A172 (cell line): ENCODE measurements at places on chromosomes 6 and 20. TPM values are rescaled to one million over a fixed set of nuclear protein-coding genes. Genes with fewer than 3 reads are reported as not detected.

DNA sequence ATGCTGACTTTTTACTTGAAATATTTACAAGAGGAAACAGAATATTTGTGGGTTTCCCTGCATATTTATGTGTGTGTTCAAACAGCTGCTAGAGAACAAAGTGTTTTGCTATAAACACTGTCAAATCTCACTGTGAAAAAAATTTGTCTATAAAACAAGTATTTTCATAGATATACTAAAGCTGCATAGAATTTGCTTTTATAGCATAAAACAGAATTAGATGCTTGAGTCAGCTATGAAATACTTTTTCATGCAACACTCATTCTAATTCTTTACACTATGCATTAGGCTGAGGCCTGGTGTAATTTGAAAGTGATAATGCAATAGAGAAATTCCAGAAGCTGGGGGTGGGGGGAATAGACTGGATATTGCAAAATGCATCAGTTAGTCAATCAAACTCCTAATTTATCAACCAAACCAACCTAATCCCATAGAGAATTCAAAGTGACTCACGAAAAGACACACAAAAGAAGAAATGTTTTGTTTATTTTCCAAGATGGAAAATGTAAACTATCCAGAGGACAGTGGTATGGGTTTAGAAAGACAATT is 148.2 kb downstream of the LAMA2 start:
- no peak for DNase-seq

- peak; percentile 92 for DNase-seq
Measured at GRCh38 chr20:53738039-53738944, 144.7 kb upstream of the ZNF217 start.

DNA sequence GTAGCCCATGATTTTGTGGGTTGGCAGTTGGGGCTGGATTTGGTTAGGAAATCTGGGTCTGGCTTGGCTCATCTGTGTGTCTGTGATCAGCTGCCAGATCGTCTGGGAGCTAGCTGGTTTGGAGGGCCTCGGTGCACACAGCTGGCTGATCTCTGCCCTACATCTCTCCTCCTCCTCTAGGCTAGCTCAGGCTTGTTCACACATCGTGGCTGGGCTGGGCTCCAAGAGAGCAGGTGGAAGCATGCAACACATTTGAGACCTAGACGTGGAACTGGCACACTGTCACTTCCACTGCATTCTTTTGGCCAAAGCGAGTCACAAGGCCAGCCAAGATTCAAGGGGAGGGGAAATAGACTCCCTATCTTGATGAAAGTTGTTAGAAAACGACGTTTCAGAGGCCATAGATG is 15.9 kb downstream of the NDUFAF5 start:
- DNase-seq: peak; percentile 79

DNA sequence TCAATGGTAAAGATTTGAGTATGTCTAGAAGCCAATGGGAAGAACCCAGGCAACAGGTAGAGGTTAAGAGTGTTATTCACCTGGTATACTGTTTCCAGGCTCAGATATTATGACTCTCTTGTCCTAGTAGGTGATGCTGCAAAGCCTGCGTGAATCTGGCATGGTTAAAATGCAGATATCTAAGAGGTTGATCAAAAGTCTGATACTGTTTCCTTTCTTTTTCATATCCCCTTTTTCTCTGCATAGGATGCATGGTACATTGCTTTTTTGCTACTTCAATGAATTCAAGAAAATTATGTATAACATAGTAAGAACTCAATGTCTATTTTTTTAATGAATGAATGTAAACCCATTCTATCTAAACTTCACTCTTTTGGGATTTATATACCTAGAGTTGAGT is 284.3 kb upstream of the KHDRBS2 start:
- DNase-seq: no peak

DNA sequence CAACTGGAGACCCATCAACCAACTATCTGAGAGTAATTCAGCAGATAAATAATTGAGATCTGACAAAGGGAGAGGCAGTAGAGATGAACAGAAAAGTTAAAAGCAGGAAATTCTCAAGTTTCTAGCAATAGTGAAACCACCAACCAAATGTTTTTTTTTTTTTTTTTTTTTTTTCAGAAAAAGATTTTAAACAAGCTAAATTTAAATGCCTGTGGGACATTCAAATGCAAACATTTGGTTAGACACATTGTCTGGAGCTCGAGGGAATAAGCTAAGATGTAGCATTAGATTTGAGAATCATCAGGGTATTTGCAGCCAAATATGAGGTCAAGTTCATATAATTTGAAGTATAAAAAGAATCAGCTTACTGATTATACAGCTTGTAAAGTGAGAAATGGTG is 16.4 kb downstream of the RANBP9 start:
- DNase-seq: no peak

- peak; percentile 60 for DNase-seq
Measured at GRCh38 chr6:10528158-10528981, 7.2 kb downstream of the GCNT2 start.

GRCh38 chr20:9081423-9081966 is 12.6 kb downstream of the PLCB4 start:
- DNase-seq: no peak

GRCh38 chr6:166440106-166440505 is 57.4 kb upstream of the MPC1 start:
- no peak for DNase-seq

DNA sequence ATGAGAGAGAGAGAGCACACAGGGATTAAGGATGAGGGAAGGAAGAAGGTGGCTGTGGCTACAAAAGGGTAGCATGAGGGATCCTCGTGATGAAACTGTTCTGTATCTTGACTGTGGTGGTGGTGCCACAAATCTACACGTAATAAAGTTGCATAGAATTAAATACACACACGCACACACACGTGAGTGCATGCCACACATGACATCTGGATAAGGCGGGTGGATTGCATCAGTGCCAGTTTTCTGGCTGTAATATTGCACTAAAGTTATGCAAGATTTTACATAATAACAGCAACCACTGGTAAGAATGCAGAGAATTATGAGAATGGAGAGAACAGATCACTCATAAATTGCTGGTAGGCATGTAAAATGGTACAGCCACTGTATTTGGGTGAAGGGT is 16.9 kb upstream of the STK35 start:
- no peak for DNase-seq

- no peak for DNase-seq
Measured at GRCh38 chr6:30005482-30005881, 55.6 kb upstream of the POLR1H start.

- DNase-seq: peak; percentile 97
Measured at GRCh38 chr6:49541210-49541724, 9.2 kb upstream of the C6orf141 start.

DNA sequence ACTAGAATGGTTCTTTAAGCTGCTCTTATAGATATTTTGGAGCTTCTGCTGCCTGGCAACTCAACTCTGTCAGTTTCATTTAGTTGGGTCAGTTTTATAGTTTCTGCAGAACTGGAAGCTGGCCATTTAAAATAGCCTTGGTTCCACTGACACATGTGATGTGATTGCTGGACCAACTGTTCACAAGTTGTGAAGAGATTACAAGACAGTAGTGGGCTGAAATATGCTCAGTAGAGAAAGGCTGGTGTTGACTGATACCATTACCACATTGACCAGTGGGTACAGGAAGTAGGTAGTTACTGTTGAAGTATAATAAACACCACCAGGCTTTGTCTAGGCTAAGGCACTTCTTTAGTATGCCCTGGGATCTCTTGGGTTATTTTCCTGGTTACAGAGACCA is 39.0 kb downstream of the BCKDHB start:
- no peak for DNase-seq

DNA sequence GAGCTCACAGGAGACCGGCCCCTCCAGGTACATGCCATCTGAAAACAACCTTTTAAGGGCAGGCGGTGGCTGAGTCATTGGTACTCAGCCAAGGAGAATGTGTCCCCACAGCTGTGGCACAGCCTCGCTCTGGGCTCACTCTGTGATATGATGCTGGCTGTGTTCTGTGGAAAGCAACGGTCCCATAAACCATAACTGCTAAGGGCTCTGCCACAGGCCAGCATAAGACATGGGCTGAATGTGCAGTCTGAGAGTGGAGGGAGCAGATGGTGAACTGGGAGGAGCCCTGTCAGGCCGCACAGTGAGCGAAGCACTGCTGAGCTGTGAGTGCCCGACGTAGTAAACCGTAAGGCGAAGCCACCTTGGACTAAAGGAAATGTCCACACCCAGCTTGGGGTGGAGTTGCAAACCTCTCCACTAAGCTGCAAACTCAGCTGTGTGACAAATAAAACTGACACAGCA is 375.8 kb downstream of the THBS2 start:
- peak; percentile 8 for DNase-seq

DNA sequence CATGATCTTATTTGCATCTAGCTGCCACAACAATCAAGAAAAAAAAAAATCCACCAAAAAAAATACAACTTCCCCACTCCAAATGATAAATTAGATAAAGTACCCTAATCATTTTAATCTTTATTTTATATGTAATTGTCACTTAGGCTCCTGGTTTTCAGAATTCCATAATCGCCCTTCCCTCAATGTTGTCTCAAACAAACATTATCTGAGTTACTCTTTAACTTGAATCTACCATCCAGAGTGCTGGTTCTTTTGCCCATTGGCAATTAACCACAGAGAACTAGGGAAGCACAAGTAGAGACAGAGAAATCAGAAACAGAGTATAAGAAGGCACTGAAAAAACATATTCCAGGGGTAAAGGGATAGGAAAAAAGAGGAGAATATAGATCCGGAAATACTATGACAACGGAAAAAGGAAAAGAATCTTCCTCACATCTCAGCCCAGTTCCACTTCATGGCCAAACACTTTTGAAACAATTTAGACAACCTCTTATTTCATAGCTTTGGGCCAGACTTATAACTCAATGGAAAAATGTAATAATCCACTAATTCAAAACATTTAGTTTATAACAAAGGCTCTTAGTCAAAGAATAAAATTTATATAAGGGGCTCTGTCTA is 861 bp upstream of the NHSL1 start:
- DNase-seq: no peak

DNA sequence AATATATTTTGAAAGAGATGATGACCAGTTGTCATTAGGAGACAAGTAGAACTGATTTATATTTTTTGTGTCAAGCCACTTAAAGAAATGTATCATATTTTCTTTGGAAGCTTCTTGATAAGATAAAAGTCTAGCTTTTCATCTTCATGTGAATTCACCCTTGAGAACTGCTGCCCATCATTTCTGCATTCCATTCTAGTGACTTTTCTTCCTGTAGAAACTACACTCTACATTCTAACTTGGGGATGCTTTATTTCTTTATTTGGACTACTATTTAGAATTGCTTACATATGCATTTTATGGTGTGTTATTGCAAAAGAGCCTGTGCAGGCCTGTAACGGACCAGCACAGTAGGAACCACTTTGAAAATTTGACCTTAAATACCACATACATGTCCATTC is 335.0 kb upstream of the KCNQ5 start:
- DNase-seq: peak; percentile 66

GRCh38 chr20:45405571-45406259 is 2.4 kb upstream of the DBNDD2 start:
- DNase-seq: no peak

DNA sequence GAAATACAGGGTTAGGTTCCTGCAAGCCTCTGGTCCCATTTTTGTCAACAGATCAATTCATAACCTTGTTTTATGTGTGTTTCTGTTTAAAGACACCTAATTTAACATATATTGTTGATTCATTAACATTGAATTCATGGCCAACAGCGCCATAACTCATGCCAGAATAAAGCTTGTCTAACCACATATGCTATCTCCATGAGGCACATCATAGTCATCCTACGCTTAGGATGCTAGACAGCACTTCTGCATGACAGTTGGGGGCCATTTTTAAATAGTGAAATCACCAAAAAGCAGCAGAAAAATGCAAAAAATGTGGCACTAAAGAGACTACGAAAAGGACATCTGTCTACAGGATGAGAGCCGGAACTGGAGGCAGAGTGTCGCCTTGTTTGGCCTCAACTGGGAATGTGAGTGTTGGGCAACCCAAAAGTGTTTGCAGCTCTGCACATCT is 37.9 kb downstream of the TRAM2 start:
- DNase-seq: peak; percentile 74

DNA sequence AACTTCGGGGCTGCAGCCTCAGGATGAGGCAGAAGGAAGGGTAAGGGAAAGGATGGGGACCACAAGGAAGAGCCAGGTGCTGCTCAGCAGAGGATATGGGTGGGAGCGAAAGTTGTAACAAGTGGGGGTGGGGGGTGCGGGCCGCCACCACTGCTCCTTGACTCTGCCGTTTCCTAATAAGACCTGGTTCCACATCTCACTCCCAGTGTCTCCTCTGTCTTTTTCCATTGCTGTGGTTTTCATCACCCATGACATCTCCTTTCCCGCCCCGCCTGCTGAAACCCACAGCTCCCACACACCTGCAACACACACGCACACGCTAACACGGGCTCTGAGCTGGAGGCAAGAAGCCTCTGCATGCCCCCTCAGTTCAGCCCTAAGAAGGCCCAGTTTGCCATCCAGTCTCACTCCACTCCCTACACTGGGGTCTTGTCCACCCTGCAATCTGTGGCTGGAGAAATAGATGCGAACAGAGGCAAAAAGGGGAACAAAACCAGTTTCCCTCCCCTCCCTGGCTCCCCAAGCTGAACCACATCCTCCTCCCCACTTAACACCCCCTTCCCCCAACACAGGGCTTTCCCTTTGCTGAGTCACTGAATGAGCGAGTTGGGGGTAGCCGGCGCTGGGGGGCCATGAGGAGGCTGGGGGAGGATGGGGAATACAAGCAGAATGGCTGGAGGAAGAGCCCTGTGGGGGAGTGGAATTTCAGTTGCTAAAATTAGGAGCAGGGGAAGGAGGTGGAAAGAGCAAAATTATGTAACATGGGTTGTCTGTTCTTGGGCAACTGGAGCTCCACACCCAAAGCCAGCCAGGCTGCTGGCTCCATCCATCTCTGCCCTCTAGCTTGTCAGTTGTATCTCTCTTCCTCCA is 11.5 kb downstream of the NFKBIL1 start:
- DNase-seq: peak; percentile 39

- DNase-seq: no peak
Measured at GRCh38 chr20:57020364-57020763, 246.1 kb downstream of the BMP7 start.

- DNase-seq: no peak
Measured at GRCh38 chr20:15612769-15613168, 960.5 kb downstream of the KIF16B start.

DNA sequence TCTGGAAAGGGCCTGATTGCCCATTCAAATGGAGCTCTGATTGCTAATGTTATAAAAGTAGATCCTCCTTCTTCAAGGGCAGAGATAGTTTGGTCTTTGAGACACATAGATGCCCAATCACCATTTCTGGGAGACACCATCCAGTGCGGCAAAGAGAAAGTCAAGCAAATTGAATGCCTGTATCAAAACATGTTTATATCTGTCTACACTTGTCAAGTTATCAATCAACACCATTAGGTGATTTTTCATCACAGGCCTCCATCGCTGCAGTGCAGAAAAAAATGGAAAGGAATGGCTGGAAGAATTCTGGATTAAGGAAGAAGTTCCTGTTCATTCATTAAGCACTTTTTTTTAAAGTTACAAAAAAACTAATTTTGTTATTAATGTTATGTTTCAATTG is 54.8 kb upstream of the ZFP64 start:
- DNase-seq: no peak

The GSTA2 gene
- total RNA-seq: not detected in 2 replicates

The FAM110A gene
- total RNA-seq: 11.7 and 15.0 TPM in 2 replicates

The MYBL2 gene
- 77.7 and 80.8 TPM in 2 replicates for total RNA-seq

The CPXM1 gene
- not detected in 2 replicates for total RNA-seq

The DNAH8 gene
- total RNA-seq: not detected in 2 replicates

The STMND1 gene
- 0.22 TPM in 1 of 2 replicates, not detected in the other for total RNA-seq

The HM13 gene
- total RNA-seq: 58.2 and 67.9 TPM in 2 replicates

The FAM209B gene
- total RNA-seq: not detected in 2 replicates

The FAM83C gene
- 0.24 TPM in 1 of 2 replicates, not detected in the other for total RNA-seq

The SLC17A2 gene
- total RNA-seq: not detected in 2 replicates

The ADGRF5 gene
- 0.19 TPM in 1 of 2 replicates, not detected in the other for total RNA-seq

The BACH2 gene
- total RNA-seq: 0.03 and 0.65 TPM in 2 replicates

The ILRUN gene
- 37.8 and 40.5 TPM in 2 replicates for total RNA-seq

The ANGPT4 gene
- total RNA-seq: 0.05 TPM in 1 of 2 replicates, not detected in the other

The CLIC1 gene
- total RNA-seq: 927 and 1,153 TPM in 2 replicates

The PRL gene
- 0.07 TPM in 1 of 2 replicates, not detected in the other for total RNA-seq

The ANKEF1 gene
- total RNA-seq: 4.2 and 4.4 TPM in 2 replicates
